Breast epithelium (tissue), 4 donors: ENCODE measurements at places on chromosomes 6 and 20.

DNA sequence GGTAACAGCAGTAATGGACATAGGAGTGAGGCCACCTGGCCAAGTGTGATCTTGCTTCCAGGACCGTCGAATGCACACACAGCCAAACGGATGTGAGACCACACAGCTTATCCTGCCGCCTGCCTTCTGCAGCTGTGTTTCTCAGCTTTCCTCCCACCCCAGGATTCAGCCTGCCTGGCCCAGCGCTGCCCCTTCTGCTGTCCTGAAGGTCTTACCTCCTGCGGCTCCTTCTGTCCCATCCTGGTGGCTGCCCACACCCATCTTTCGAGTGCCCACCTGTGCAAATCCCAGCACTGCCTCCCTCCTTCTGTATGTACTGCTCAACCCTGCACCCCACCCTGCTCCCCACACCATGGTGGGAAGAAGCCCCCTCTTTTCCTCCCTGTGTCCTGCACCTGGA, 49.4 kb upstream of the DACT2 start:
- no peak for DNase-seq

GRCh38 chr20:39849171-39849570, 839.9 kb downstream of the MAFB start:
- DNase-seq: no peak

DNA sequence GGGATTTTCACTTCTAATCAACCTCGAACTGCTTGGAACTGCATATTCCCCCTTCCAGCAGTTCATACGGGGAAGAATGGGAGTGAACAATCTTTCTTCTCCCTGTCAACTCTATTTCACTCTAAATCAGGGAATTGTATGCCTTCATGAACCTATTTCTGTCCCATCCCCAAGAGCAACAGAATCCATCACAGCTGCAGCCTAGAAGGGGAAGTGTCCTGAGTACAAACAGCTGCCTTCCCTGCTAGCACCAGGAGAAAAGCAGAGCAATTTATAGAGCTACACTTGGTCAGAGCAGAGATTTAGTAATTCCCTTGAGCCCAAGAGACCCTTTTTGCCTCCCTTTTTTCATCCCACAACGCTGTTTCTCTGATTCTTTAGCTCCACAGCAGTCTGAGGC, 208.4 kb downstream of the ADGRG6 start:
- DNase-seq: no peak

DNA sequence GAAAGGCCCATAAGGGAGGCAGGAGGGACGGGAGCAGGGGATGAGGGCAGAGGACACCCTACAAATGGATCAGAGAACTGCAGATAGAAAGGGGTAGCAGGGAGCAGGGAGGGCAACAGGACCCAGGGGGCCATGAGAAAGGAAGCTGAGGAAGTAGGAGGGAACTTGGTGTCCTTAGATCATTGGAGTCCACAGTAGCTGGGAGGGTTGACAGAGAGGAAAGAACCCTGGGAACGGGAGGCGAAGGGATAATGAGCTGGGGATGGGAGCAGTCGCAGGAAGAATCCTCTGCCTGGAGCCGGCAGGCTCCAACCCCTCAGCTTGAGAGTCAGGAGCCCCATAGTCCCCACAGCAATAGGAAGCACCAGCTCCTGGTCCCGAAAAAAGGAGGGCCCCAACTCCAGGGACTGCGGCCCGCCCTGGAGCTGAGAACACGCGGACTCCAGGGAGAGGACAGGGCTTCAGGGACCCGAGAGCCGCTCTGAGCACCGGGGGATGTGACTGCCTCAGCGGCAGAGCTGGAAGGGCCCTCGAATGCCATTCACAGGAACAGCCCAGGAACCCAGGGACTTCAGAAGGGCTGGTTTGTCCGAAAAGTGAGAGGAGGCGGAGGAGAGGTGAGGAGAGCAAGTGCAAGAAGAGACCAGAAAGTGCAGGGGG, 32.7 kb downstream of the HLA-A start:
- no peak for DNase-seq
